ENCODE measurements at places on chromosomes 7 and 10.

GRCh38 chr7:22216309-22216708, 140.6 kb downstream of the RAPGEF5 start:
- no peak for DNase-seq

- no peak for DNase-seq
Observed at GRCh38 chr7:98282703-98283102, 1.2 kb downstream of the BRI3 start.

DNA sequence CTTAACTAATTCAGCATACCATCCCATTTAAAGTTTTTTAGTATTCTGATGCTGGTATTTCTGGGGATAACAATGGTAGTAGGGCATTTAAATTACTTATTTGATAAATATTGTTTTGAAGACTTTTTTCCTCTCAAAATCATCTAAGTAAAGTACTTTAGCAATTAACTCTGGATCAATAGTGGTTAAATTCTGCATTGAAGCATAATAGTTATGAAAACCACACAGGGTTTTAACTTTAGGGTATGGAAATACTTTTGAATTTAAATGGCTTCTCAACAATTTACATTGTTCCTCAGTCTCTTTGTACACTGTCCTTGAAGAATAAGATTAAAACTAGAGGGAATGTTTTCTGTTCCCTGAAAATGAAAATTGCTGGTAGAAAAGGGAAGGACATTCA, 202.6 kb upstream of the STEAP4 start:
- DNase-seq, result no peak

- no peak for DNase-seq
Observed at GRCh38 chr7:135177028-135177696, 6.7 kb upstream of the CYREN start.
